Activated naive CD8-positive, alpha-beta T cell treated with anti-CD3 and anti-CD28 coated beads, Interleukin-2, amount 10 ng/mL, durations not matched to agents 7 days and 5 days (primary cell): ENCODE measurements at places on chromosomes 1 and 21. TPM values are rescaled to one million over a fixed set of nuclear protein-coding genes. Genes with fewer than 3 reads are reported as not detected.

TRNP1 gene
- total RNA-seq: not detected

UMODL1 gene
- total RNA-seq: 0.30 TPM

IL22RA1 gene
- not detected for total RNA-seq

DNA sequence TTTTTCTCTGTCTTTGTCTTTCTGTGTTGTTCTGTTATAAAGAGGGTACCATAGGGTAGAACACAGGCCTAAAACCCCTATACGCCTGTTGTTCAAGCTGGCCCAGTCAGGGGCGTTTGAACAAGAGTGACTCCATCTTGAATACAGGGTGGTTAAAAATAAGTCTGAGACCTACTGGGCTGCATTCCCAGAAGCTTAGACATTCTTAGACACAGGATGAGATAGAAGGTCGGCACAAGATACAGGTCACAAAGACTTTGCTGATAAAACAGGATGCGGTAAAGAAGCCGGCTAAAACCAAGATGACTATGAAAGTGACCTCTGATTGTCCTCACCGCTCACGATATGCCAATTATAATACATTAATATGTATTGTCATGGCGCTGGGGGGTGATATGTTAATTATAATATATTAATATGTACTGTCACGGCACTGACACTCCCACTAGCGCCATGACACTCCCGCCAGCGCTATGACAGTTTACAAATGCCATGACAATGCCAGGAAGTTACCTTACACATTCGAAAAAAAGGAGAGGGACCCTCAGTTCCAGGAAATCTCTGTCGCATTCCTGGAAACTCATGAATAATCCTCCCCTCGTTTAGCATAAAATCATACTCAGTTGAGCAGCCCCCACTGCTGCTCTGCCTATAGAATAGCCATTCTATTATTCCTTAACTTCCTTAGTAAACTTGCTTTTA lies 58.5 kb upstream of the KLHDC7A start:
- H3K4me1 ChIP-seq: no peaks in the 10 kb centered on the region
- H3K36me3 ChIP-seq: no peaks in the 10 kb centered on the region
- H3K27ac ChIP-seq: no peak overlapping the region
- no peak overlapping the region for H3K4me3 ChIP-seq
- H3K27me3 ChIP-seq: peaks cover 7% of the 10 kb centered on the region

ST6GALNAC3 gene
- 0.48 TPM for total RNA-seq

OR6N2 gene
- total RNA-seq: not detected

- no peaks in the 10 kb centered on the region for H3K4me1 ChIP-seq
- H3K4me3 ChIP-seq: no peak overlapping the region
- DNase-seq: no peak
- H3K27me3 ChIP-seq: no peaks in the 10 kb centered on the region
Observed at GRCh38 chr1:59176471-59176870, 120.4 kb upstream of the FGGY start.

- H3K36me3 ChIP-seq: peaks cover 1% of the 10 kb centered on the region
- H3K4me3 ChIP-seq: peak overlapping the region; percentile 69
- DNase-seq: no peak
Observed at GRCh38 chr1:202165267-202165941, 5.0 kb upstream of the PTPN7 start.

SPAG17 gene
- not detected for total RNA-seq

FMO1 gene
- not detected for total RNA-seq

GRCh38 chr1:12756768-12757413 lies 10.9 kb downstream of the CFAP107 start:
- H3K4me1 ChIP-seq: no peaks in the 10 kb centered on the region
- no peaks in the 10 kb centered on the region for H3K36me3 ChIP-seq
- peaks cover 31% of the 10 kb centered on the region for H3K27me3 ChIP-seq

- no peaks in the 10 kb centered on the region for H3K27me3 ChIP-seq
- no peaks in the 10 kb centered on the region for H3K36me3 ChIP-seq
- H3K4me1 ChIP-seq: peaks cover 6% of the 10 kb centered on the region
- no peak for DNase-seq
- H3K27ac ChIP-seq: no peak overlapping the region
- no peak overlapping the region for H3K4me3 ChIP-seq
Observed at GRCh38 chr1:56329970-56330369, 249.4 kb downstream of the PLPP3 start.

GRCh38 chr1:172286629-172287076 lies 133.8 kb upstream of the C1orf105 start:
- peaks cover 3% of the 10 kb centered on the region for H3K4me1 ChIP-seq
- DNase-seq: no peak
- no peak overlapping the region for H3K27ac ChIP-seq
- H3K36me3 ChIP-seq: peaks cover 2% of the 10 kb centered on the region

CFHR4 gene
- not detected for total RNA-seq

- H3K27ac ChIP-seq: no peak overlapping the region
- H3K27me3 ChIP-seq: no peaks in the 10 kb centered on the region
- peaks cover 27% of the 10 kb centered on the region for H3K36me3 ChIP-seq
Observed at GRCh38 chr1:145804235-145805045, 19.5 kb downstream of the RNF115 start.

- H3K27me3 ChIP-seq: no peaks in the 10 kb centered on the region
- H3K4me3 ChIP-seq: no peak overlapping the region
- peaks cover 29% of the 10 kb centered on the region for H3K36me3 ChIP-seq
- no peak for DNase-seq
- peaks cover 36% of the 10 kb centered on the region for H3K4me1 ChIP-seq
- H3K27ac ChIP-seq: no peak overlapping the region
Observed at GRCh38 chr1:166843769-166844596, 4.7 kb downstream of the POGK start.

DNA sequence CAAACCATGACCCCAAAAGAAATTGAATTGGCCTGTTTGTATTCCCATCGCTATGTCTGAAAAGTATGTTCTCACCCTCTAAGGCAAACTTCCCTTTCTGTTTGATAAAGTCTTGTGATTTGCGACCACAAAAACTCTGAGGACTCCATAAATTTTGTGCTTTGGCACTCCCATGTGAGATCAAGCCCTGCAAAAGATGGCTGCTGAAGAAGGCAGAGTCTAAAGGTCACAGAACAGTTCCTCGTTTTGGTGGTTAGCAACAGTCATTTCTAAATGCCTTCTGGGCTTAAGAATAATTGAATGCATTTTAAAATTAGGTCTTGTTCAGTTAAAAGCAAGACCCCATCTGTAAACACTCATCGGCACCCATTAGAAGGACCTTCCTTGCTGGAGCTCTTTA lies 441.6 kb downstream of the OMA1 start:
- H3K27me3 ChIP-seq: no peaks in the 10 kb centered on the region
- no peaks in the 10 kb centered on the region for H3K4me1 ChIP-seq
- H3K36me3 ChIP-seq: no peaks in the 10 kb centered on the region
- no peak for DNase-seq

DNA sequence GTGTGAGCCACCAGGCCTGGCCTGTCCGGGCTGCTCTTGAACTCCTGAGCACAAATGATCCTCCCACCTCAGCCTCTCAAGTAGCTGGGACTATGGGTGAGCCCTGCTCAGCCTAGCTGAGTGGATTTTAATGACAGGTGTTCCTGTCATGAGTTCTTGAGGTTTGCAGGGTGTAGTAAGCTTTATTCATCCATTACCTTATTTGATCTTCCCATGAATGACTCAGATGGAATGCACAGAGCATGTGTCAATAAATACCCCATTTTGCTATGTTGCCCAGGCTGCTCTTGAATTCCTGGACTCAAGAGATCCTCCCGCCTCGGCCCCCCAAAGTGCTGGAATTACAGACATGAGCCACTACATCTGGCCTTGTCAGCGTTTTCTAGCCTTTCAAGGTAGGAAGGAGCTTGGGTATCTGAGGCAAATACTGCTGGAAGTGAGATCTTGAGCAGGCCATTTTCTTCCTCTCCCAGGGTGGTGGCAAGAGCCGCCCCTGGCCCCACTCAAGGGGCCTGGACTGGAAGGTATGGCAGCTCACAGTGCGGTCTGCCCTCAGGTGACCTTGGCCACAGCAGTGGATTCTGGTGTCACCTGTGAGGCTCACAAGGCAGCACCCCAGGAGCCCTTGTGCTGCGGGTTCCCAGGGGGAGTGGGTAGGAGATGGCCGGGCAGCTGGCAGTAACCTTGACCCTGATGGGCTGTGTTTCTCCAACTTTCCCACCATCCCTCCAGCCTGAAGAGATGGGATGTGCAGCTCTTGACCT lies 20.0 kb downstream of the PIK3CD start:
- no peaks in the 10 kb centered on the region for H3K27me3 ChIP-seq
- DNase-seq: no peak
- H3K36me3 ChIP-seq: peaks cover 38% of the 10 kb centered on the region
- H3K4me3 ChIP-seq: no peak overlapping the region

GRCh38 chr1:98056781-98057180 lies 135.9 kb upstream of the DPYD start:
- DNase-seq: no peak
- peaks cover 67% of the 10 kb centered on the region for H3K27me3 ChIP-seq
- H3K27ac ChIP-seq: no peak overlapping the region
- no peaks in the 10 kb centered on the region for H3K36me3 ChIP-seq
- peaks cover 10% of the 10 kb centered on the region for H3K4me1 ChIP-seq

DHDDS gene
- total RNA-seq: 48.2 TPM

TMEM269 gene
- 0.48 TPM for total RNA-seq

GRCh38 chr21:44695184-44695583 lies 1.8 kb upstream of the KRTAP10-12 start:
- H3K36me3 ChIP-seq: no peaks in the 10 kb centered on the region
- no peak overlapping the region for H3K27ac ChIP-seq
- H3K4me1 ChIP-seq: no peaks in the 10 kb centered on the region
- H3K27me3 ChIP-seq: peaks cover 37% of the 10 kb centered on the region
- no peak for DNase-seq
- H3K4me3 ChIP-seq: no peak overlapping the region

- no peak overlapping the region for H3K4me3 ChIP-seq
- no peak for DNase-seq
- no peaks in the 10 kb centered on the region for H3K36me3 ChIP-seq
- no peaks in the 10 kb centered on the region for H3K27me3 ChIP-seq
- no peaks in the 10 kb centered on the region for H3K4me1 ChIP-seq
Observed at GRCh38 chr21:40016234-40016633, 149.0 kb downstream of the PCP4 start.

- peaks cover 2% of the 10 kb centered on the region for H3K36me3 ChIP-seq
- peaks cover 8% of the 10 kb centered on the region for H3K27me3 ChIP-seq
- H3K27ac ChIP-seq: no peak overlapping the region
- no peaks in the 10 kb centered on the region for H3K4me1 ChIP-seq
- DNase-seq: no peak
Observed at GRCh38 chr1:8040586-8040985, 14.5 kb upstream of the ERRFI1 start.
